Bronchus fibroblast of lung (primary cell): ENCODE measurements at places on chromosomes 6 and 20. TPM values are rescaled to one million over a fixed set of nuclear protein-coding genes. Genes with fewer than 3 reads are reported as not detected.

CLPSL1 gene
- not detected in 2 replicates for total RNA-seq

TFAP2D gene
- total RNA-seq: not detected in 2 replicates

BLCAP gene
- total RNA-seq: 22.2 and 23.2 TPM in 2 replicates

SNHG17 gene
- 12.8 and 15.6 TPM in 2 replicates for total RNA-seq

LZTS3 gene
- total RNA-seq: 1.2 and 1.5 TPM in 2 replicates

XKR7 gene
- total RNA-seq: under 0.01 TPM in 1 of 2 replicates, not detected in the other

COL20A1 gene
- total RNA-seq: not detected in 2 replicates

ANKRD66 gene
- total RNA-seq: not detected in 2 replicates

RBM39 gene
- total RNA-seq: 104 and 138 TPM in 2 replicates

LBP gene
- total RNA-seq: not detected in 2 replicates

RBPJL gene
- total RNA-seq: not detected in 2 replicates

CD109 gene
- 27.9 and 33.6 TPM in 2 replicates for total RNA-seq

TRIM10 gene
- total RNA-seq: not detected in 2 replicates

RGS17 gene
- 7.0 and 8.2 TPM in 2 replicates for total RNA-seq

CAP2 gene
- total RNA-seq: 2.7 and 2.9 TPM in 2 replicates

KCNB1 gene
- total RNA-seq: not detected in 2 replicates

SLC35F1 gene
- under 0.01 and 0.15 TPM in 2 replicates for total RNA-seq

CHMP4B gene
- 27.1 and 30.5 TPM in 2 replicates for total RNA-seq

FNDC1 gene
- total RNA-seq: 0.15 and 0.17 TPM in 2 replicates

VNN1 gene
- under 0.01 TPM in 1 of 2 replicates, not detected in the other for total RNA-seq

PRPF6 gene
- total RNA-seq: 37.2 and 39.0 TPM in 2 replicates

EDN1 gene
- 0.15 and 0.17 TPM in 2 replicates for total RNA-seq

PAK1IP1 gene
- total RNA-seq: 15.3 and 16.8 TPM in 2 replicates

ZNF341 gene
- 1.3 and 1.9 TPM in 2 replicates for total RNA-seq
